Activated B cell treated with CpG ODN at 0.5 μM for 24 hours (primary cell): ENCODE measurements at places on chromosomes 2 and 18. TPM values are rescaled to one million over a fixed set of nuclear protein-coding genes. Genes with fewer than 3 reads are reported as not detected.

The GCG gene
- not detected in 2 replicates for total RNA-seq

GRCh38 chr18:374721-375168, 106.9 kb upstream of the THOC1 start:
- no peak overlapping the region for H3K27ac ChIP-seq
- peaks cover 26% of the 10 kb centered on the region for H3K4me1 ChIP-seq
- no peaks in the 10 kb centered on the region for H3K36me3 ChIP-seq
- peaks cover 10% of the 10 kb centered on the region for H3K27me3 ChIP-seq

DNA sequence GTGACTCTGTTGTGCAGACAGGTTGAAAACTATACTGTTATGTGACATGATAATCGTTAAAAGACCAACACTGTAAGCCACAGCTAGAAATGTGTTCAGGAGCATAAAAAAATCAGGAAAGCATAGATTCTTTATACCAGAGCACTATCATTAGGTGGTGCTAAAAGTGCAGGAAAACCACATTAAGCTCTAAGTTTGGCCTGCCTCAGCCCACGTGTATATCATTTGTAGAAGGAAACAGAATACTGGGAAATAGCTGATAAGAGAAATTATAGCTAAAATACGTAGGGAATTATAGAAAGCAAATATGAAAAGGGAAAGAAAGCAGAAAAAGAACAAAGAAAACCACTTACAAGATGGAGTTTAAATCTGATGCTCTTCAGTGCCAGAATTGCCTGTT, 26.5 kb upstream of the C2orf74 start:
- H3K4me3 ChIP-seq, result no peak overlapping the region
- no peaks in the 10 kb centered on the region for H3K36me3 ChIP-seq
- no peaks in the 10 kb centered on the region for H3K27me3 ChIP-seq
- DNase-seq, result no peak
- no peak overlapping the region for H3K27ac ChIP-seq

GRCh38 chr2:152485954-152486736, 151.2 kb downstream of the FMNL2 start:
- no peaks in the 10 kb centered on the region for H3K27me3 ChIP-seq
- no peak overlapping the region for H3K27ac ChIP-seq
- H3K36me3 ChIP-seq, result no peaks in the 10 kb centered on the region
- no peak for DNase-seq

DNA sequence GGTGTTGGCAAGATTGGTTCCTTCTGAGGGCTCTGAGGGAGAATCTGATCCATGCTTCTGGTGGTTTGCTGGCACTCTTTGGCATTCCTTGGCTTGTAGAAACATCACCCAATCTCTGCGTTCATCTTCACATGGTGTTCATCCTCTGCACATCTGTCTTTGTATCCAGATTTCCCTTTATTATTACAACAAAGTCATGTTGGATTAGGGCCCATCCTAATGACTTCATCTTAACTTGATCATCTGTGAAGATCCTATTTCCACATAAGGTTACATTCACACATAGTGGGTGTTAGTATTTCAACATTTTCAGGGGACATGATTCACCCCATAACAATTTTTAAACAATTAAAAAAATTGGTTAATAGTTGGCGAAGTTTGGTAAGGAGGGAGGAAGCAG, 177.4 kb upstream of the CWC22 start:
- H3K27ac ChIP-seq, result no peak overlapping the region
- H3K27me3 ChIP-seq, result no peaks in the 10 kb centered on the region
- no peak overlapping the region for H3K4me3 ChIP-seq
- DNase-seq, result no peak
- no peaks in the 10 kb centered on the region for H3K36me3 ChIP-seq
- H3K4me1 ChIP-seq, result no peaks in the 10 kb centered on the region

DNA sequence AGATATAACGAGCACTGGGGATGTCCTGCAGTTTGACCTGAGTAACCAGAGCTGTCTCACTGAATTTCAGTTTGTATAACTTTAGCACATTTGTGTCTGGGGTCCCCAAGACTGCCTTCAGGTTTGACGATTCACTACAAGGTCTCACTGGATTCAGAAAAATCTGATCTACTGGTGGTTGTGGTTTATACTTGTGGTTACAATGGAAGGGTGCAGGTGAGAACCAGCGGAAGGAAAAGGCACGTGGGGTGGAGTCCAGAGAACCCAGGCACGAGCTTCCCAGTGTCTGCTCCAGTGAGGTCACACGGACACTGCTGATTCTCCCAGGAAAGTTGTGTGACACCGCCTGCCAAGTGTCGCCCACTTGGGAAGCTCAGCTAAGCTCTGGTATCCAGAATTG, 126.0 kb downstream of the ZNF236 start:
- no peaks in the 10 kb centered on the region for H3K27me3 ChIP-seq
- DNase-seq, result no peak
- peaks cover 5% of the 10 kb centered on the region for H3K4me1 ChIP-seq

- H3K27ac ChIP-seq, result no peak within 1 kb of the TSS
- H3K27me3 ChIP-seq, result peaks cover 24% of the 10 kb centered on the region
- DNase-seq, result no peak
- no peaks in the 10 kb centered on the region for H3K36me3 ChIP-seq
Observed at GRCh38 chr2:130836501-130837174, at the start of gene ARHGEF4. Gene ARHGEF4, plus strand, starts transcription at chr2:130836914. Its CDS starts 40 bp downstream, at chr2:130836954.

- no peak for DNase-seq
- peaks cover 7% of the 10 kb centered on the region for H3K4me1 ChIP-seq
- H3K36me3 ChIP-seq, result no peaks in the 10 kb centered on the region
- H3K27ac ChIP-seq, result no peak overlapping the region
Observed at GRCh38 chr2:105396254-105397024, 2.4 kb downstream of the FHL2 start.

The C2orf80 gene
- not detected in 2 replicates for total RNA-seq

DNA sequence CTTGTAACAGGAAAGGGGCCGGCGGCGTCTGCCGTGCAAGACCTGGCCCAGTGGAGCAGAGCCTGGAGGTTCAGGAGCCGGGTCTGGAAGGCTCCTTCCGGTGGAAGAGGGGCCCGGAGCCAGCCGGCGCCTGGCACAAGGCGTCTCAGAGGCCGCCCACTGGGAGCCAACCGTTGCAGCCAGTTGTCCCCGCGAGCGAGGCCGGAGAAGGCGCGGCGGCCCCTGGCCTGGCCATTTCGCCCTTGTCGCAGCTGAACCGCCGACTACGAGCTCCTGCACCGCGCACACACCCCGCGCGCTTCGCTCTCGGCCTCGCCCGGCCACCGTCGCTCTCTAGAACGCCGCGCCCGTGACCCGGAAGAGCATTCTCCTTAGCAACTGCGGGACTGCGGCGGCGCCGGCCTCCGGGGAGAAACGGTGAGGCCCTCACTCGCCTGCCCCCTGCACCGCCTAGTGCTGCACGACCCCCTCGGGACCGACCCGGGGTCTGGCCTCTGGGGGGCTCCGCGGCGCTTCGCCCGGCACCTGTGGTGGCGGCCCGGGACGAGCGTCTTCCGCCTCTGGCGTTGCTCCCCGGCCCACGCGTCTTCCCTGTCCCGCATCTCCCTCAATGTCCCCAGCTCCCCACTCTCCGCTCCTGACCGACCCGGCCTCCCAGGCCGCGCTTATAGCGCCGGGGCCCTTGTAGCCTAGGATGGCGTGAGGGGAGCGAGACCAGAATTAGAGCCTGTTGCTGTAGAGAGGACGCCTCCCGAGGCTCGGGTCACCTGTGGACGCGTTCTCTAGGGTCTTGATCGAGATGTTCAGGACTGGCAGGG, at the start of gene DIS3L2:
Gene DIS3L2 (plus strand): TSS at position 365 of the 818 bp plus-strand sequence. CDS start 53,215 bp downstream, outside the sequence.
- H3K4me1 ChIP-seq, result peaks cover 37% of the 10 kb centered on the region
- H3K27me3 ChIP-seq, result no peaks in the 10 kb centered on the region
- peak within 1 kb of the TSS; percentile 97 for H3K4me3 ChIP-seq

The TRIM43 gene
- not detected in 2 replicates for total RNA-seq

The DPP4 gene
- total RNA-seq, result 1.9 and 2.5 TPM in 2 replicates

- H3K36me3 ChIP-seq, result no peaks in the 10 kb centered on the region
- peaks cover 10% of the 10 kb centered on the region for H3K4me1 ChIP-seq
- DNase-seq, result no peak
- no peaks in the 10 kb centered on the region for H3K27me3 ChIP-seq
- no peak overlapping the region for H3K4me3 ChIP-seq
- H3K27ac ChIP-seq, result no peak overlapping the region
Observed at GRCh38 chr2:30684996-30685395, 122.2 kb downstream of the CAPN13 start.

GRCh38 chr18:8669571-8669970, 35.8 kb upstream of the MTCL1 start:
- no peaks in the 10 kb centered on the region for H3K36me3 ChIP-seq
- no peak overlapping the region for H3K4me3 ChIP-seq
- no peak overlapping the region for H3K27ac ChIP-seq
- H3K27me3 ChIP-seq, result no peaks in the 10 kb centered on the region

The GPATCH11 gene
- total RNA-seq, result 30.7 and 32.9 TPM in 2 replicates

DNA sequence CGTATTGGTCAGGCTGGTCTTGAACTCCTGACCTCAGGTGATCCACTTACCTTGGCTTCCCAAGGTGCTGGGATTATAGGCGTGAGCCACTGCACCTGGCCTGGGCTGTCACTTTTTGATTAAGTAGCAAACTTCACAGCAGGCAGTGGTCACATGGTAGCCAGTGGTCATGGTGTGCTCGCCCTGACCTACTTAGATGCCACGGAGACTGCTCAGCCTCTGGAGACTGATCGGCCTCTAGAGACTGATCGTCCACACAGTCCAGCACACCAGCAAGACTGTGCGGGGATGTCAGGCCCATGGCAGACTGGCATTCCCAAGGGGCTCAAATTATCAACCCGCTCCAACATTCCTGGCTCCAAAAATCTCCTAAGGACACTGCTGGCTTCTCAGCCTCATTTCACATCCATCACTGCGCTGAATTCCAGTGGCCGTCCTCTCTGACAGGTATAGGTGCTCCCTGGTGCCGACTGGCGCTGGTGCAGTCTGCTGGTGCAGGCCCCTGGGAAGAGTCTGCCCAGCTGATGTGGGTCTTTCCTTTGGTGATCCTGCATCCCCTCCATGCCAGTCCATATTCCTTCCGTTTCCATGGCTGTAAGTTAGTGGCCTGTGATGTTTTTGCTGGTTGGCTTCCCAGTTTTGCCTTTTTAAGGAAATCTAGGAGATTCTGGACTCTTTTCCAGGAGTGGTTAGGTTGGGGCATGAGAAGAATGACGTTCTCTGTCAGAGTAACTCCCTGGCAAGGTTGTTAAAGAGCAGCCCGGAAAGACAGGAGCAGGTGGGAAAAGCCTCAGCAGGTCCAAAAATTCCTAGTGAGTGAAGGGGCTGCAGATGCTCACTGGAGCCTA, 374.5 kb upstream of the HS6ST1 start:
- DNase-seq, result no peak
- H3K27me3 ChIP-seq, result peaks cover 3% of the 10 kb centered on the region
- no peaks in the 10 kb centered on the region for H3K36me3 ChIP-seq
- no peak overlapping the region for H3K27ac ChIP-seq

GRCh38 chr2:164644036-164644700, 22.9 kb upstream of the GRB14 start:
- H3K4me1 ChIP-seq, result no peaks in the 10 kb centered on the region
- no peak for DNase-seq
- H3K27ac ChIP-seq, result no peak overlapping the region
- no peaks in the 10 kb centered on the region for H3K27me3 ChIP-seq
- H3K36me3 ChIP-seq, result no peaks in the 10 kb centered on the region

DNA sequence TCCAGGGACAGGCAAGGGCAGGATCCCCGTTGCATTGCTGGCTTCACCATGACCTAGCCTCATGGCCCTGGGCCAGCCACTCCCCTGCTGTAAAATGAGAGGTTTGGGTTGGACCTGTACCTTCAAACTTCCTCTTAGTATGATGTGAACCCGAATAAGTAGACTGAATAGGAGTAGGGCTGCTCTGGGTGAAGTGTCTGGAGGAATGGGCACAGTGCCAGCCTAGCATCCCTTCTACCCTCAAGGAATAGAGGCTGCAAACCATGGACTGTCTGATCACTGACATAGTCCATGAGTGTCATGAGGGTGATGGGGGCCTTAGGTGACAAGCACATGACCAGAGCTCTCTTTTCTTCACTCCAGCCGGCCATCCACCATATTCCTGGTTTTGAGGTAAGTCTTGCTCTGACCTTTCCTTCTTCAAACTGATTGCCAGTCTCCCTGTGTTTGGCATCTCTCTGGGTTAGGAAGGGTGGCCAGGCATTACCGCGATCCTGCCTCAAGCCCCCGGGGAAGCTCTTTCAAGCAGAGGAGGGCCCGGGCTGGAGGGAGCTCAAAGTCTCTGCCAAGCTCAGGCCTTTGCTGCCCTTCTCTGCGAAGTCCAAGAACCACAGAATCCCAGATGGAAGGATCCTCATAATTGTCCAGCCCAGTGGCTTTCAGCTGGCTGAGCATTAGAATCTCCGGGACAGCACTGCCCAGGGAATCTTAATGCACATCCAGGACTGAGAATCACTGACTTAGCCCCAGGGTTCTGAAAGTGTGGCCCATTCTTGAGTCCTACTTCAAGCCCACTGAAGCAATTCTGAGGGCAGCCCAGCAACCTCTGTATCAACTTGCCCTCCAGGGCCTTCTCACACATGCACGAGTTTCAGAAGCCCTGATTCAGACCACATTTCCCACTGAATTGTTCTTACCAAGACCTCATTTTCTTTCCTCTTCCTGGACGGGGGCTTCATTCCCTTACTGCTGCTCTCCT, 148.1 kb downstream of the DYSF start:
- H3K4me3 ChIP-seq, result no peak overlapping the region
- H3K27ac ChIP-seq, result no peak overlapping the region
- no peaks in the 10 kb centered on the region for H3K36me3 ChIP-seq
- no peaks in the 10 kb centered on the region for H3K4me1 ChIP-seq
- peaks cover 17% of the 10 kb centered on the region for H3K27me3 ChIP-seq

DNA sequence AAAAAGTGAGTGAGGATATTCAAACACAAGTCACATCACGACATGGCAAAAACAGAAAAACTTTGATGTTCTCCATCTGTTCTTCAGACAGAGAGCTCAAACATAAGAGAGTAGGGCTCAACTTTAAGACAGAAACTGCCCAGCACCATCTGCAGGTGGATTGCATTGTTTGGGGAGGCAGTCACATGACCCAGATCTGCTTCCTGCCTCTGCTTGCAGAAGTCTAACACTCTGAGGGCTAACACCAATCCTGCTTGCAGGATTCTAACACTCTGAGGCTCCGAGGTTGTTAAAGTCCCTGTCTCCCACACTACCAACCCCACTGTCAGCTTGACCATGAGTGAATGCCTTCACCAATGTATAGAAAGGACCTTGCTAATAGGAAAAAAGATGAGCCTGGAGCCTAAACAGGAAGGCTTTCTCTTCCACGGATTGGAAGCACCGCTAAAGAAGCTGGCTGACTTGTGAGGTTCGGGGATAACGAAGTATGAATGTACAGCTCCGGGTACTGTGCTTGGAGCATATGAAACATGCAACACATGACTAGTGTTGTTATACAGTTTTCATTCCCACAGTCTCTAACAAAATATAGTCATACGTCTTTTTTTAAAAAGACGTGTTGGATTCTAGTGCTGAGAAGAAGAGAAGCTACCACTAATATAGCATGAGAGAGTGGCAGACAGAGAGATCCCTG, 176.6 kb upstream of the CREB1 start:
- H3K4me1 ChIP-seq, result peaks cover 2% of the 10 kb centered on the region
- H3K27ac ChIP-seq, result no peak overlapping the region

The ZNF892 gene
- 4.0 and 4.3 TPM in 2 replicates for total RNA-seq

DNA sequence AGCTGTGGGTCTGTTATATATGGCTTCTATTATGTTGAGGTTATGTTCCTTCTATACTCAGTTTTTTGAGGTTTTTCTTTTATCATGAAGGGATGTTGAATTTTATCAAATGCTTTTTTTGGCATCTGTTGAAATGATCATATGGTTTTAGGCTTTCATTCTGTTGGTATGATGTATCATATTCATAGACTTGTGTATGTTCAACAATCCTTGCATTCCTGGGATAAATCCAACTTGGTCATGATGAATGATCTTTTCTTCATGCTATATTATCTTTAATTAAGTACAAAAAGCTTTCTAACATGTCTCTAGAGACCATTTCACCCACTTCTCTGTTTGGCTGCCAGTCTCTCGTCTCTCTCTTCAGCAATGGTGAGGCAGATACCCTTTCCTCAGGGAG, 54.2 kb downstream of the MDH1 start:
- H3K4me3 ChIP-seq, result no peak overlapping the region
- H3K27ac ChIP-seq, result no peak overlapping the region
- peaks cover 5% of the 10 kb centered on the region for H3K27me3 ChIP-seq
- no peaks in the 10 kb centered on the region for H3K4me1 ChIP-seq
